ENCODE measurements at places on chromosomes 5 and 9.

DNA sequence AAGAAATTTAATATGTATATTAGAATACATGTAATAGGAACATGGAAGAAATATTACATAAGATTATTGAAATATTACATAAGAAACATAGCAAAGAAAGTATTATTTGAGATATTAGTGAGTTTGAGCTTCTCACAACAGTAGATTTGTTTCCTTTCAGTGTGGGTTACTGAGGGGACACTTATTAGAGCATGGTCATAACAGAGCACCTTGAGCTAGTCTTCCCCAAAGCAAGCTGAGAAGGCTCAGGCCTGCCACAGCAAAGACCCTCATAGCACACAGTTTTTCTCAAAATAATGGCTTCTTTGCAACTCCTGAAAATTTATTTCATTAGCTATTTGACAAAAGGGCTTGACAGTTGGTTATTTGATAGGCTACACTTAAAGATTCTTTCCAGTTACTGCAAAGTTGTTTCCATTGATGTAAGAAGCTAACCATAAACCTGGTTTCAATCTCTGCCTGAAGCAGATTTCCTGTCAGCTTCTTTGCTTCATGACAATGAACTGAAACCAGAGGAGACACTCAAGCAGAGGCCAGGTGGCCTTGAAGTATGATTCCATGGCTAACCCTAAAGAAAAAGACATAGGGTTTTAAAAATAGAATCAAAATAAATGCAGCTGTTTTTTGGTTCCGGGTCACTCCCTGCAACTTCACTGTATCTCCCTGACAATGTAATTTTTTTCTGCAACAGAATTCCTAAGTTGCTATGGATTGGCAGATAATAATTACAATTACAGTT, 68.6 kb downstream of the ERMP1 start:
- DNase-seq, result no peak

- DNase-seq, result no peak
Observed at GRCh38 chr5:40034441-40034840, 609.7 kb upstream of the DAB2 start.

DNA sequence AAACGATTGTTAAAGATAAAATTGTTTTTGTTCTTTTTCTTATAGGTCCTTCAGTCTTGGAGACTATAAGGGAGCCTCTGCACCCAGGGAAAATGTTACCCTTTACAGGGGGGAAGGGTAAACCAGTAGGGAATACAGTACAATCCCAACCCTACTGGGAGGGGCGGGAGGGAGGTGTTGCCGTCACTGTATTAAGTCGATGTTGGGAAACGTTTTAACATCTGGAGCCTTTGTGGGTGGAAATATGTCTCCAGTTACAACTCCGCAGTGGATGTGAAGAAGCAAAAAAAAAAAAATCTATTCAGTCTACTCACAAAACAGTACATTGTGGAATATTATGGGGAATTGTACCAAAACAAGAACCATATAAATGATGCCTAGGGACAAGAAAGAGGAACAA, 47.2 kb upstream of the FCHO2 start:
- no peak for DNase-seq

DNA sequence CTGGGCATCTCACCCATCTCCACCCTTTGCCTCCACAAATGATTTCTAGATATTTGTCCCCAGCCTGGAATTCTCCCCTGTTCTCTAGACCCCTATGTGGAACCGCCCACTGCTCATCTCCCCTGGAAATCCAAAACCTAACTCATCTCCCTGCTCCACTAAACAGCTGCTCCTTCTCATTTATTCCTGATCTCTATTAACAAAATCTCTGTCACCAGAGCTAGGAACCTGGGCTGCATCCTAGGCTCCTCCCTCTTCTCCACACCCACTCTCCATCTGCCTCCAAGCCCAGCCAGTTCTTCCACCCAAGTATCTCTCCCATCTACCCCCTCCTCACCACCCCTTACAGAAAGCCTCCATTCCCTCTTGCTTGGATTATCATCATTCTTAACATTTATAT, 24.0 kb upstream of the SYNPO start:
- no peak for DNase-seq

GRCh38 chr5:142771666-142772065, 1.5 kb downstream of the ARHGAP26 start:
- DNase-seq, result no peak

DNA sequence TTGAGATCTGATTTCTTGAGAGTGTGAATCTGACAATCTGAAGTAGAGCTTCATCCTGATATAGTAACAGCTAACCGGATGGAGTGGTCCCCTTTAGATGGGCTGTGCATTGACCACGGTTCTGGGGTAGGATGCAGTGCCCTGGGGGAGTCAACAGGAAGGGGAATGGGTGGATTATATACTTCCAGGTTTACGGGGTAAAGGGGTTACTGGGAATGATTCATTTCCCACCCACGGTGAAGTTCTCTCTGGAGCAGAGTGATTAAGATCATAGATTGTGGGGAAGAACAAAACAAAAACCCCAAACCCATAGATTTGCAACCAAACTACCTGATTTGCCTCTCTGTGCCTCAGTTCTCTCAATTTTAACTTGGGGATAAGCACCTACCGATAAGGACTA, 1.5 kb upstream of the B4GALT7 start:
- DNase-seq, result no peak

DNA sequence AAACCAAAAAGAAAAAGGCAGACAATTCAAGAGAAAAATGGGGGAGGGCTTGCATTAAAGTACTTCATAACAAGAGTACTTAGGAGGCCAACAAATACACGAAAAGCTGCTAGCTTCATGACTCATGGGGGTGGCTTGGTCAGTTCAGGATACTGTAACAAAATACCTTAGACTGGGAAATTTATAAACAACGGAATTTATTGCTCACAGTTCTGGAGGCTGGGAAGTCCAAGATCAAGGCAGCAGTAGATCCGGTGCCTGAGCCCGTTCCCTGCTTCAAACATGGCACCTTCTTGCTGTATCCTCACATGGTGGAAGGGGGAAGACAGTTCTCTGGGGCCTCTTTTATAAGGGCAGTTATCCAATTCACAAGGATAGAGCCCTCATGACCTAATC, 111.4 kb downstream of the C9orf50 start:
- DNase-seq, result no peak

- no peak for DNase-seq
Observed at GRCh38 chr9:26758655-26759054, 133.9 kb downstream of the CAAP1 start.

- DNase-seq, result peak; percentile 34
Observed at GRCh38 chr5:172077664-172078425, 71.4 kb upstream of the FBXW11 start.

DNA sequence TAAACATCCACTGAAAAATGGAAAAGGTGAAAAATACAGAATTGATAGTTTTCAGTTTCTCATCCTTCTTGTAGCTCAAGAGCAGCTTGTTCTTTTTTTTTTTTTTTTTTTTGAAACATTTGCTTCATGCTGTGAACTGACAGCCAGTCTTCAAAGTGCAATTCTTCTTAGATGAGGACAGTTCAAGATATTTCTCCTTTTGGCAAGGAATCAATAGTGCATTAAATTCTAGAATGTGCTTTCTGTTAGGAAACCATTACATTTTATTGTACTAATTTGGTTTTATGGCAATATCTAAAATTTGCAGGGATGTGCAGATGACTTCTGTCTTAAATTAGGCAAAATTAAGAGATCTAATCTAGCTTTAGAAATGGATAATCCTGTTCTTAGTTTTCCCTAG, 969.3 kb upstream of the ACO1 start:
- DNase-seq, result no peak

DNA sequence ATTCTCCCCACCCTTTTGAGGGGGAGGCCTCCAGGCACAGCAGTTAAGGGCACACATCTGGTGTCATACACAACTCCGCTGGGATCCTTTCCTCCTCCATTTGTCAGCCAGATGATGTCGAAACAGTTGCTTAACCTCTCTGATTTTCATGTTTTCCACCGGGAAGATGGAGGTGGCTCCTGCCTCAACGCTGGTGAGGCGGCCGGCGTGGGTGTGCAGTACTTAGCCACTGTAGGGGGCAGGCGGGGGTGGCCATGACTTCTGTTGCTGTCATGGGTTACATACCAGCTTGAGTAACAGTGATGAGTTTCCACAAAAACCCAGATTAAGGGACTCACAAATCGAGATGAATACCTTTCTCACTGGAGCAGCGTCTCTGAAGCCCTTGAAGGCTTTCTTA, 63.1 kb upstream of the EPB41L4B start:
- DNase-seq, result no peak

DNA sequence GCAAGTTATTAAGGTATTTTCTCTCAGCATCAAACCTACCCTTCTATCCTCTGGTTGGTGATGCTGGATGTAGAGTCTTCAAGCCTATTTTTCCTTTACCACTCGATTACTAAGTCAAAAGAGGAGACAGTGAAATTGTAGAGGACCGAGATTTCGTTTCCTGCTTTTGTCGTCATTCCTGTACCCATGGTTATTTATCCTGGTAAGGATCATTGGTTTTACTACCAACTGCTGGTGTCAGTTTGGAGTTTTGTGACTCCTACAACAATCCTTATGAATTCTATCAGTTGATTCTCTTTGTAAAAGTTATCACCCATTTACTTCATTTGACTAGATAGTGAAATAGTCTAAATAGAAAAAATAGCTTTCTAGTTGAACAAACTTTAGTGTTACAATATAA, 2028.2 kb upstream of the ACO1 start:
- no peak for DNase-seq

GRCh38 chr9:120183615-120184014, 396.4 kb downstream of the CDK5RAP2 start:
- DNase-seq, result no peak
